T-helper 1 cell (primary cell): ENCODE measurements at places on chromosomes 3 and 15.

GRCh38 chr3:150312018-150312657 is 96.0 kb upstream of the TSC22D2 start:
- DNase-seq, result no peak

GRCh38 chr15:59401824-59402569 is 29.3 kb upstream of the MYO1E start:
- DNase-seq, result no peak

GRCh38 chr3:12965999-12966846 is 107.0 kb downstream of the IQSEC1 start:
- no peak for DNase-seq

DNA sequence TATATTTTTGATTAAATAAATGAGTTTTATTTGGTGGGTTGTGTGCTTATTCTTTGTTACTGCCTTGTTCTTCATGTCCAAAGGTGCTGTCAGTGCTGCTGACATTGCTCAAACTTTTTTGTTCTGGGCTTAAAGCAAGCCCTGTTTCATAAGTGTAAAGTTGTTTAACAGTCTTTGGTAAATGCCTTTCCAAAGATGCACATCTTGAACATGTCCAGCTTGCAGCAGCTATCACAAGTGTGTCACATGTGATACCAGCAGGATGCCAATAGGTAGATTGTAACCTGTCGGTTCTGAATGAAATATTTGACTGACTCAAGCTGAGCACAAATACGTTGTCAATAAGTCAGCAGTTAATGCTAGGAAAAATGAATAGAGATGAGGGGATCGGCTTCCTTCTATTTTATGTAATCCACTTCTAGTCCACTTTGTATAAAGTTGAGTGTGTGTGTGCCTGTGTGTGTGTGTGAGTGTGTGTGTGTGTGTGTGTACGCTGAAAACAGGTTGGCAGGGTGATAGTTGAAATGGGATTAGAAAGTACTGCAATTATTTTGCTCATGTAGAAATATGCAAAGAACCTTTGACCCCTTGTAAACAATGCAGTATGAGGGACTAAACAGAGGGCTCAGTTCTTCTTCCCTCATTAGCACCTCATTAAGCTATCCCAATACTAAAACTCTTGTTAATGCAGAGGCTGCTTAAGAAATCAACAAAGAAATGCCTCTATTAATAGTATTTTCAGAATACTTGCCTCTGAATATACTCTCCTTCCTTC is 986.5 kb downstream of the TUSC7 start:
- DNase-seq, result no peak

GRCh38 chr3:124904835-124905492 is 17.8 kb upstream of the ITGB5 start:
- DNase-seq, result no peak

DNA sequence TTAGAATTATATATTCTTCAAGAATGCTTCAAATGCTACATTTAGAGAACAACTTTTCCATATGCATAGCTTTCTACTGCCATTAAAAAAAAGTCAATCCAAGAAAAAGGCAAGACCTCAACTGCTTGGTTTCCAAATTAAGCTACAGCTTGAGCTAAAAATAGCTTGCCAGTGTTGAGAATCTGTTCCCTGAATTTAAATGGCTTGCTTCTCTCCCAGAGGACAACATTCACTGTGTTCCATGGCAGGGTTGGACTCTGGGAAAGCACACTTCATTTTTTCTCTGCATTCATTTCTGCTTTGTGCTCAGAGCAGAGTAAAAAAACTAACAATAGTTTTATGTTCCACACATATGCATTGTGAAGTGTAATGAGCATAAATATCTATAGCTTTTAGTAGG is 50.3 kb upstream of the ACTL6A start:
- DNase-seq, result no peak

DNA sequence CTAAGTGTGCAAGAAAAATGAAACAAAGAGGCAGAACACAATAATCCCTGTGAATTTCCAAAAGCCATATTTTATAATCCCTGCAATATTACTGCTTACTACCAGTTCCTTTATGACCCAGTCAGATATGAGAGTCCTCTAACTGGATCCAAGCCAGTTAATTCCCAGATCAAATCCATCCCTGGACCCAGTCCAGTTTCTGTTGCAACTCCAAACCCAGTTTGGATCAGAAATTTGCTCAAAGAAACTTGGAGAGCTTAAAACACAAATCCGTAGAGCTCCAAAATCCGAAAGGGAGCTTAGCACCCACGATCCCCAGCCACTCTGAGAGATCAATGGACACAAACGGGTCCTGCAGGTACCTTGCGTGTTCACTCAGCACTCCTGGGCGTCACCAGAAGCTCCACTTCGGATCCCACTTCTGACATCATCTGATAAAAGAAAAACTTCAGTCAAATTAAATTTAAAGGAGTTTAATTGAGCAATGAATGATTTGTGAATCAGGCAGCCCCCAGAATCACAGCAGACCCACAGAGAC is 32.6 kb upstream of the THUMPD3 start:
- no peak for DNase-seq

DNA sequence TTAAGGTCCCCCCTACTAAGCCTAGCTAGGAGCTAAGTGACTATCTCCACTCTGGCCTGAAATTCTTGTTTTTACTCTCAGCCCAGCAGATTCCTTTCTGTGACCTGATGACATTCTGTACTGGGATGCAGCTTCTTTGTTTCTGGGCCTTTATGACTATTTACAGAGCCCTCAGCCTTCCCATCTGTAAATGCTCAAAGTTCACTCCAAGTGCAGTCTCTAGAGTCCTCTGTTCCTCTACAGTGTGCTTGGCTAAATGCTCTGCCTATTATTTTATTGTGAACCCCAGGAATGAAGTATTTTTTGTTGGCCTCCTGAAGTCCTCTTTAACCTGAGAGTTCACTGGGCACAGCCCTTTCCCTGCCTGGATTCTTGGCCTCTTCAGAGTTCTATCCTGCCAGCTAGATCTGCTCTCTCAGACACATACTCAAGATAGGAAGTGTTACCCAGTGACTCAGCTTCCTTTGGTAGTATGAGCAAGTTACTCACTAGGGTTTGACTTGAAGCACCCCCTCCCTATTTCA is 278.1 kb upstream of the P2RY1 start:
- no peak for DNase-seq

DNA sequence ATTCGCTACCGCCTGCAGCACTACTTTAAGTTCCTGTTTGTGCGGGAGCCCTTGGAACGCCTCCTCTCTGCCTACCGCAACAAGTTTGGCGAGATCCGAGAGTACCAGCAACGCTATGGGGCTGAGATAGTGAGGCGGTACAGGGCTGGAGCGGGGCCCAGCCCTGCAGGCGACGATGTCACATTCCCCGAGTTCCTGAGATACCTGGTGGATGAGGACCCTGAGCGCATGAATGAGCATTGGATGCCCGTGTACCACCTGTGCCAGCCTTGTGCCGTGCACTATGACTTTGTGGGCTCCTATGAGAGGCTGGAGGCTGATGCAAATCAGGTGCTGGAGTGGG is 995 bp downstream of the CHST14 start:
- no peak for DNase-seq

- DNase-seq, result no peak
Observed at GRCh38 chr3:194081826-194082225, 54.1 kb upstream of the HES1 start.

DNA sequence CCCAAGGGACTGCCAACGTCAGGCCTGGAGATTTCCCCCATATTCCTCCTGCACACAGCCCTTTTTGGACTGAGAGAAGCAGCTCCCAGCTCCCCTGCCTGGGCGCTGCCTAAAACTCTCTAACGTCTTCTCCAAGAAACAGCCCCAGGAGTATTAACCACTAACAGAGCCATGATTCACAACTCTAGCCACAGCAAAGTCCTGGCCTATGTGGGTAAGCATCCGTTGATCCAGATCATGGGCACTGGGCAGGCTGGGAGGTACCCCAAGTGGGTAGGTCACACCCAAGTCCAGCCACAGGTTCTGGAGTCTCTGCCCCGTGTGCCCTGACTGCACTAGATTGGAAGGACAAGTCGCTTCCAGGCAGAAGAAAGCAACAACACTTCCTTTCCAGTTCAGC is 31.9 kb downstream of the NBEAL2 start:
- no peak for DNase-seq
